Type B pancreatic cell (in vitro differentiated cells): ENCODE measurements at places on chromosomes 4 and X.

DNA sequence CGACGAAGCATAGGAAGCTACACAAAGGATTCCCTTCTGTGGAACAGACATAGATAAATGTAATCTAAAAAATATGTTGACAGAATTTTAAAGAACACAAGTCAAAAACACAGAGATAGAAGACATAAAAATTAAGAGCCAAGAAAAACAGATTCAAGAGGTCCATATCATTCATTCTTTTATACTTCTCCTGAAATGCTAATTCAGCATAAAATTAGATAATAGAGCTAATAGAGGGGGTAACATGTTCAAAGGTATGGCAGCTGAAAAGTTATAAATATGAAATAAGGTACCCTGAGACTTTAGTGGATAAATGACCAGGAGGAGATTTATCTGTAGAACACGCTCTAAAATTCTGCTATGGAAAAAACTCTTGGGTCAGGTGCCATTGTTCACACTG lies 37.4 kb upstream of the PRSS48 start:
- no peak for DNase-seq

- peak; percentile 77 for DNase-seq
These were observed 59.5 kb upstream of the NEIL3 start for GRCh38 chr4:177250056-177250696.

DNA sequence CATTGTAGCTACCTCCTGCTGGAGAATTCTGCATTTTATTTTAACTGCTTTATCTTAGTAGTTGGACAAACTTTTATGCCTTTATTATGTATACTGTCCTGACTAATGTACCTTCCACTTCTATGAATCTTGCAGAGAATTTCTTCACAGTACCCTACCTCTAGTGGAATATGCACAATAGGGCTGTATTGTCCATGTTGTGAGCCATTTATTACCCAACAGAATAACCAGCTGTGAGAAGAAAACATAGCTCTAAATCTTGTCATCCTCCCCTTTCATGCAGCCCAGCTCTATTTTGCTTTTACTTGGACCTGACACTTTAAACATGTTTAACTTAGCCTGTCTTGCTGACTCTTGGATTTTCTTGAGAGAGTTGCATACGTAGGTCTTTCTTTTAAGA lies 56.2 kb downstream of the MCUB start:
- DNase-seq, result no peak

- DNase-seq, result no peak
These were observed 88.8 kb upstream of the CCDC160 start for GRCh38 chrX:134148172-134148692.

- no peak for DNase-seq
These were observed 159.1 kb upstream of the PSAPL1 start for GRCh38 chr4:7593646-7594412.

GRCh38 chr4:82522472-82522871 lies 39.3 kb downstream of the TMEM150C start:
- no peak for DNase-seq

DNA sequence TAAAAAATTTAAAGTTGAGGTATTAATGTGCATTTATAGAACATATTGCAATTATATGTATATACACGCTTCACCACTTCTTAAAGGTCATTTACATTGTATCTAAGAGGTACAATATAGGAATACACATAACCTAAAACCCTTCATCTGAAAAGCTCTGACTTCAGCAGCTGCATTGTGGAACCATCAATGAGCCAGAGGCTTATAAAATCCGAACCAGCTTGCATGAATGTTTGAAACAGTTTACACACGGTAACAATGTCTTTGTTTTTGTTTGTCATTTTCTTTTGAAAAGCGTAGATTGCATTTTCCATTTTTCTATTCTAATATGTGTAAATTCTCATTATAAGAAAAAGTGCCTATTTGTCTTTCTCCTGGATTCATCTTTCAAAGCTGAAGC lies 221.6 kb downstream of the DCLK2 start:
- DNase-seq, result no peak

DNA sequence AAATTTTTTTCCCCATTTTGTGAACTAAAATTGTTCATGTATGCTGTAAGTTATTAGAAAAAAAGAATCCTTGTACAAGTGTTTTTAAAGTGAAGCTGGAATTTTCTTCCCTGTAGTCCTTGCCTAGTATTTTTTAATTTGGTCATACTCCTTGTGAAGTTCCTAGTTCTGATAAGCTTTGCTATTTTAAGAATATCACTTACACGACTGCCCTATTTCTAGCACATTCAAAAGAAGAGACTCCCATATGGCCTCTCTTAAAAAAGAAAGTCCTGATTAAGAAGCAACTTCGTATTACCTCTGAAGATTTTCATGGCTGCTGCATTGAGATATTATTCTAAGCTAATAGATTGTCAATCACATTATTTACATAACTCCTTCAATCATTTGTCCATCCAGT lies 87.2 kb downstream of the KLHL8 start:
- no peak for DNase-seq

- no peak for DNase-seq
These were observed 342.5 kb upstream of the FSTL5 start for GRCh38 chr4:162506253-162506652.

DNA sequence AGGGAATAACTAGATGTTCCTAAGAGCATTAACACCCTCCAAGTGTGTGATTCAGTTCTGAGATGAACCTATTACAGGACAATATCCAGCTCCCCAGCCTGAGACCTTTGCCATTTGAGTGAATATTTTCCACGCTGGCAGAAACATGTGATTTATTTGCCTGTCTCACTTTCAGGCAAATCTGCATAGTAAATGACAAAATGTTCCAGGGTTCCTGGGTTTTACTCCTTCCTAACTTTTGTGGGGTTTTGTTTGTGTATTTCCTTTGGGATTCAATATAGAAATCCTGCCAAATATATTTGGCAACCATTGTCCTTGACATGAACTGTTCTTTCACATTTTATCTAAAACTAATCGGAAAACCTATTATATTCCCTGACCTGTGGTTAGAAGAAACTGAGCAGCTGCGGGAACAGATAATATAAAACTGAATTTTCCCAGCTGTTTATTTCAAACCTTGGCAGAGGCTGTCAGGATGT lies 12.5 kb downstream of the F8 start:
- no peak for DNase-seq

- DNase-seq, result no peak
These were observed 235.8 kb downstream of the RBMX2 start for GRCh38 chrX:130637591-130637990.

GRCh38 chr4:7307394-7308099 lies 115.2 kb downstream of the SORCS2 start:
- no peak for DNase-seq

- no peak for DNase-seq
These were observed 164.3 kb downstream of the STPG2 start for GRCh38 chr4:97978791-97979488.

DNA sequence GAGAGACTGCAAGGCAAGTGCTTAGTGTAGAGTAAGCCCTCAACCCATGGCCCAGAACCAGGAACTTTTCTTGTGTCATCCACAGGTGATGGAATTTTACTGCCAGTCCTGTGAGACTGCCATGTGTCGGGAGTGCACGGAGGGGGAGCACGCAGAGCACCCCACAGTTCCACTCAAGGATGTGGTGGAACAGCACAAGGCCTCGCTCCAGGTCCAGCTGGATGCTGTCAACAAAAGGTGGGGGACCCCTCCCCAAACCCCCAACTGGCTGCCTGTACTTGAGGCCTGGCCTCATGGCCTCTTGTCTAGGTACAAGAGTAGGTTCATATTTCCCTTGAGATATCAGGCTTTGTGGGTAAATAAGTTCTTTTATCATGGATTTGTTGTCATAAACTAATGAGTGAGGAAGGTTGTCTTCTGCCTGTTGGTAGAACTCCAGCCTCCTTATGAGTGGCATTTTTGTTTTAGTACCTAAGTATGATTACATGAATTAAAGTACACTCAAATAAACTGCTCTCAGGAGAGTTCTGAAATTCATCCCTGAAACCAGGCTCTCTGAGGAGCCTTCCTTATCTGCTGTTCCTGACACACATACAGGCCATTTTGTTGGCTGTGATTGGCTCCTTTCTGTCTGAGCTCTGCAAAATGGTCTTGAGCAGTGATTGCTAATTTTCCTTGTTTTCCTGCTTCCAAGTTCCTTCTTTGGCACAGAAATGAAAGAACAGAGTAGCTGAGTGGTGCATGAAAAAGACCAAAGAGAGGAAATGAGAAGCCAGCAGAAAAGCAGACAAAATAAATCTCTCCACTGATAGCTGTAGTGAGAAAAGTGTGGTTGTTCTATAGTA lies 51.4 kb upstream of the MND1 start:
- DNase-seq, result no peak

- no peak for DNase-seq
These were observed 105.2 kb upstream of the FRG1 start for GRCh38 chr4:189835505-189835904.
